ENCODE measurements at places on chromosomes 3 and 15.

DNA sequence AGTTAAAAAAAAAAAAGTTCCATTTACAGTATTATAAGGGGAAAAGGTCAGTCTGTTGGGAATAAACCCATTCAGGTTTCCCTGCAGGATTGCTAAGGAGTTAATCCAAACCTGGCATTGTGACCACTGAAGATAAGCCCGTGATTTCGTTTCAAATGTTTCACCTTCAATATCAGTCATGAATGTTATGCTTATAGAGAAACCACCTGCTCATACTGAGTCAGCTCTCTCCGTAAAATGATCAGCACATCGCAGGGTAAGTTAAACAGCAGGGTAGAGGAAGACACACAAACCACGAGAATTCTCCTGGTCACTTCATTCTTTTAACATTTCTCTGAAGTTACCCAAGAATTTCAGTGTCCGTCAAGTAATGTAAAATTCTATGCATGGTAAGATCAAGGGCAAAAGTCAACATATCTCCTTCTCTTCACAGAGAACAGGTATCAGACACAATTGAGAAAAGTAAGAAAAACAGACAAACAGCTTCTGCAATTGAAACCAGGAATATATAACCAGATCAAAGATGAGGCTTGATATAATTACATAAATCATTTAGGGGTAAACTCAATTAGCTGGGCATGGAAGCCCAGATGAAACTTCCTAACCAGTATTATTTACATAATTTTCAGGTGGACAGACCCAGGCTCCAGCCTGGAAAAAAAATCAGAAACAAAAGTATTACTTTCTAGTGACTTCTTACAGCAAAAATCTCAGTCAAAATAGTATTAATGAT lies 67.6 kb upstream of the ARHGEF3 start:
- no peak for DNase-seq

- no peak for DNase-seq
Measured at GRCh38 chr15:33797651-33798050, 170.6 kb upstream of the CHRM5 start.

GRCh38 chr3:123423031-123423430 lies 25.9 kb downstream of the ADCY5 start:
- no peak for DNase-seq

- no peak for DNase-seq
Measured at GRCh38 chr15:92365084-92365483, 28.6 kb upstream of the ST8SIA2 start.

GRCh38 chr3:151923901-151924300 lies 50.5 kb downstream of the SUCNR1 start:
- DNase-seq: no peak

DNA sequence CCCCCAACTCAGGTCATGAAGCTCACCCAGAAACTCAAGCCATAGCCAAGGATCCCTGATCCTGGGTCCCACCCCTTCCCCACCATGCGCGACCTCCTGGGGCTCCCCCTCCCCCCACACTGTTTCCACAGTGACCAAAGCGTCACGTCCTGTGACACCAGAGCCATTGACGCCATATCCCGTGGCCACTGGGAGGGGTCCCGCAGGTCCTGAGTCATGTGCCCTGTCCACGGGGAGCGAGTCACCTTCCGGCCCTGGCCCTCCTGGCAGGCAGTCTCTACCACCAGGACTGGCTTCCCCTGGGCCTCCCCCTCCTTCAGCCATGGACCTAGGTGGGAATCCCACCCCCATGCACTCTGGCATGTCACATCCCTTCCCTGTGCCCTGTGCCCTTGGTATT lies 15.6 kb downstream of the SEMA3F start:
- DNase-seq: no peak

DNA sequence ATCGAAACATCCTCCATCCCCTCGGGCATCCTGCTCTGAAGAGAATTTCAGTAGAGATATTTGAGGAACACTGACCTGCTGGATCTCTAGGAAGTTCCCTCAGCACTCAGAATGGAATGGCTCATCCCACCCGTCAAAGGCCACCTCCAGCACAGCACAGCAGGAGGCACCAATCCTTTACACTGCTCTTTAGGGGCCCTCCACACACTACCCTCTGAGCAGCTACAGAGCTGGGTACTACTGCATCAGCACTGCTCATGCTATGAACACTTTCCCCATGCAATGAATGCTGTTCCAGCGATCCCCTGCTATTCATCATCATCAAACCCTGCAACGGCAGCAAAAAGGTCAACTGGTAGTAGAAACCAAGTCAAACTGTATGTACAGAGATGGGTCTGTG lies 40.5 kb downstream of the IGF2BP2 start:
- no peak for DNase-seq

GRCh38 chr3:37646865-37647264 lies 214.8 kb upstream of the CTDSPL start:
- DNase-seq: no peak

DNA sequence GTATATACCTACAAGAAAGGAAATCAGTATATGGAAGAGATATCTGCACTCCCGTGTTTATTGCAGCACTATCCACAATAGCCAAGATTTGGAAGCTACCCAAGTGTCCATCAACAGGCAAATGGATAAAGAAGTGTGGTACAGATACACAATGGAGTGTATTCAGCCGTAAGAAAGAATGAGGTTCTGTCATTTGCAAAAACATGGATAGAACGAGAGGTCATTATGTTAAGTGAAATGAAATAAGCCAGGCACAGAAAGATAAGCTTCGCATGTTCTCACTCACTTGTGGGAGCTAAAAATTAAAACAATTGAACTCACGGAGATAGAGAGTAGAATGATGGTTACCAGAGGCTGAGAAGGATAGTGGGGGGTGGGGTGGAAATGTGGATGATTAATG lies 53.1 kb downstream of the FAM81A start:
- DNase-seq: no peak

DNA sequence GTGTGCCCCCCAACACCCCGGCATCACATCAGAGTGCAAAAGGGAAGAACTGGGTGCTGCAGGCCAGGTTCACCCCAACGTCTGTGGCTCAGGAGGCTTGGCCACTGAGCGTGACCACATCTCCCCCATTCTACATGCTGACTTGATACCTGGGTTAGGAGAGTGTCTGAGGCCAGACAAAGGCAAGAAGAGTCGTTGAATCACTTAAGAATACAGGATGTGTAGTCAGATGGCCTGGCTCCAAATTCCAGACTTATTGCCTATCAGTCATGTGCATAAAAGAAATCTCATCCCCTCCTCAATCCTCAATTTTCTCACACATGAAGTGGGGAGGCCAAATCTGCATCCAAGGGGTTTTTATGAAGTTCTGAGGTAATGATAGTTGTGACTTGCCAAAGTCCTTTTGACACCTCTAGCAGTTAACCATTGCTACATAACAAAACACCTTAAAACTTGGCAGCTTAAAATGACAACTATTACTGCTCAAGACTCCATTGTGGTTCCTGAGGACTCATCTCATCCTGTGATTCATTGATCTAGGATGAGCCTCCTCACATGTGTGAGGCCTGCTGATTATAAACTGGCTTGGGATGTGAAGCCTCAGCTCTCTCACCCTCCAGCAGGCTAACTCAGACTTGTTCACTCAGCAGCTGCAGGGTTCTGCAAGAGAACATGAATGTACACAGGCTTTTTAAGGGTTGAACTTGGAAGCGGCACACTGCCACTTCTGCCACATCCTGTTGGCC lies 138.8 kb upstream of the TLE3 start:
- no peak for DNase-seq

DNA sequence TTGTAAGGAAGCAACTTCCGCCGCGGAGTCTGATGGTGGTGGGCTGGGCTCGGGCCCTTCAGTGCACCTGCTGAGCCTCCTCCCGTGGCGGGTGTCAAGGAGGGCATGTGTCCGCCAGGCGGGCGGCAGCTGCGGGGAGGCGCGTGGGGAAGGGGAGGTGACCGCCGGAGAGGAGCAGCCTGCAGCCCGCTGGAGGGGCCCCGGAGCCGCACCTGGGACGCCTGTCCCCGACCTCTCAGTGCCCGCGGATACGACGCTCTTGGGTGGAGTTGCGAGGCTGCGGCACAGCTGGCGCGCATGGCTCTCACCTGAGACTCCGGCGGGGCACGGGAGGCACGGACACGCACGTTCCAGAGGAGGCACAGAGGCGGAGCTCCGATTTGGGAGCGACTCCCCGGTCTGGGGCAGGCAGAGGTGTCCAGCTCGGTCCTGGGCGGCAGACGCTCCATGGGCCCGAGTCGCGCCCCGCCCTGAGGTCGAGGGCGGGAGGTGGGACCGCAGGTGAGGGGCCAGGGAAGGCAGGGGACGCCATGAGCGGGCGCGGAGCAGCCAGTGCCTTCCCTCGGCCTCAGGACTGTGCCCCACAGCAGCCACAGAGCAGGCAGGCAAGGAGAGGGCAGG lies 50.2 kb upstream of the PRR20G start:
- DNase-seq: no peak

- DNase-seq: no peak
Measured at GRCh38 chr3:178560759-178561158, 24.5 kb downstream of the KCNMB2 start.

- peak; percentile 51 for DNase-seq
Measured at GRCh38 chr3:72482589-72483321, 365.5 kb downstream of the SHQ1 start.

GRCh38 chr3:173825730-173826129 lies 428.2 kb downstream of the NLGN1 start:
- no peak for DNase-seq

- DNase-seq: no peak
Measured at GRCh38 chr15:94348084-94348483, 116.7 kb downstream of the MCTP2 start.

- DNase-seq: no peak
Measured at GRCh38 chr15:41561104-41561776, 2.2 kb downstream of the TYRO3 start.

DNA sequence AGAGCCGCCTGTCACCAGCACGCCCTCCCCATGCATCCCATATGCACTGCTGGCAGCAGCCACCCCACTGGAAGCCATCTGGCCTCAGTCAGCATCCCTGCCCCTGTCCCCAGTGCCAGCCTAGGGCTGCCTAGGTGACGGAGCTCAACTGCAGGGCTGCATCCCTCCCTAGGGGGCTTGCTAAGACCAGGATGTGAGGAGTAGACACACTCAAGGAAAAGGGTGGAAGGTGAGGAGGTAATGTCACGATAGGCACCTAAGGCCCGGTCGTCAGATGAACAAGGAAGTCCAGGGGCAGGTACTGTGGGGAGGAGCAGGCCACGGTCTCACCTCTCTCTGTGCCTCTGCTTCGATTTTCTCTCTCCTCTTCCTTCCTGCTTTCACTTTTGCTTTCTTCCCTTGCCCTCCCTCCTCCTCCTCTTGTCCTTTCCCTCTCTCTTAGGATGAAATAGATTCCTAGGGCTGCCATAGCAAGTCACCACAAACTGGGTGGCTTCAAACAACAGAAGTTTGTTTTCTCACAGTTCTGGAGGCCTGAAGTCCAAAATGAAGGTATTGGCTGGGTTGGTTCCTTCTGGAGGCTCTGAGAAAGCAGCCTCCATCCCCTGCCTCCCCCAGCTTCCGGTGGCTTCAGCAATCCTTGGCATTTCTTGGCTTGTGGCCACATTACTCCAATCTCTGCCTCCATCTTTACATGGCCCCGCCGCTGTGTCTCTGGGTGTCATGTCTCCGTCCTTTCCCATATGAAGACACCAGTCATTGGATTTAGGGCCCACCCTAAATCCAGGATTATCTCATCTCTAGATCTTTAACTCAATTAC lies 298.3 kb downstream of the SHQ1 start:
- DNase-seq: no peak

DNA sequence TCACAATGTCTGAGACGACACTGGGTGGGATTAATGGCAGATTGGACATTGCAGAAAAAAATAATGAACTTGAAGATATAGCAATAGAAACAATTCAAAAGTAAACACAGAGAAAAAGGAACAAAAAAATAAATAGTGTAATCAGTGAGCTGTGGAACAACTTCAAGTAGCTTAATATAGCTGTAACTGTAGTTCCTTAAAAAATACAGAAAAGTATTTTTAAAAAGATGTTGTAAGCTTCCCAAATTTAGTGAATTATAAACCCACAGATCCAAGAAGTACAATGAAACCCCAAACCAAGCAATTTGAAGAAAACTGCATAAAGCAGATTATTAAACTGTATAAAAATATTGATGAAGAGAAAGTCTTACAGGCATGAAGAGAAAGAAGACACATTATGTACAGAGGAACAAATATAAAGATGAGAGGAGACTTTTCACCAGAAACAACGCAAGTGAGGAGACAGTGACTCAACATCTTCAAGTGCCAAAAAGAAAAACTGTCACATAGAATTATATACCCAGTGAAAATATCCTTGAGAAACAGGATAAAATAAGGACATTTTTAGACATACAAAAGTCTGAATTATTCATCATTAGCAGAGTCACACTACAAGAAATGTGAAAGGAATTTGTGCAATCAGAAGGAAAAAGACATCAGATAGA lies 176.4 kb downstream of the NFKBIZ start:
- no peak for DNase-seq

DNA sequence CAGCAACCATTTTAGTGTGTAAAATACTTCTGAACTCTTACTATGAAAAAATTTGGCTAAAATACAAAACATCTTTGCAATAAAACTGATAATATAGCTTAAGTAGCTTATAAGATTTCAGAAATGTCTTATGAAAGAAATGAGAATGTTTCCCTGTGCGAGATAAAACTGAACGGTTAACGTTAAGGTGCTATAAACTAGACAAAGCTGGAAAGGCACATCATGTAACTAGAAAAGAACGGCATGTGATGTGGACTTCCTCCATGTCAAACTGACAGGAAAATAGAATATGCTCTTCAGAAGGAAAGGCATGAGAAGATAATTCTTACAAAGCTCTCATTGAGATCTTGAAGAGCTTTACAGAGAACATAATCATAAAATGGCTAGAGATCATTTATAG lies 36.5 kb downstream of the NCK1 start:
- DNase-seq: no peak

GRCh38 chr15:79341396-79341795 lies 30.5 kb downstream of the TMED3 start:
- DNase-seq: no peak

GRCh38 chr3:58029842-58030584 lies 21.8 kb downstream of the FLNB start:
- no peak for DNase-seq

DNA sequence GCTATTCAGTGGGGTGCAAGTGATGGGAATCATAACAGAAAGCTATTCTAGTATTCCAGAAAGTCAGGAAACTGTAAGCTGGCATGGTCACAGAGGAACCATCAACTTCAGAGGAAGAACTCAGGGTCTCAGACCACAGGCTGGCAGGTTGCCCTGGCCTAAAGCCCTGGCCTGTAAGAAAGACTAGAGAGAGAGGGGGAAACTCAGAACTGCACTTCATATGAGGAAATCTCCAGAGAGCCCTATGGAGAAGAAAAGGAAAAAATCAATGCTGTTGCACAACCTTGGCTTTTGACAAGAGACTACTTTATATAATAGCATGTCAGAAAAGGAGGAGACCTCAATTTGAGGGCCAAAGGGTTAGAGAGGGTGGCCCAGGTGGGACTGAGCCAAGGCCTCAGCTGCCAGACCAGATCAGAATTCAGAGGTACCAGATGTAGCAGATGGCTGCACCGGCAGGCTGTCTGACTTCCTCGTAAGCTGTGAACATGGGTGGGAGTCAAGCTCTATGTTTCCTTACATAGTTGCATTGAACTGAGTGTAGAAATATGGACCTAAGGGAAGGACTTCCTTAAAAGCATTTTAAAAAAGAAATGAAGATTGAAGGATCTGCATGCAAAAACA lies 333.8 kb downstream of the PDCD6IP start:
- DNase-seq: no peak

- no peak for DNase-seq
Measured at GRCh38 chr3:163605915-163606314, 1472.4 kb downstream of the SI start.

Measured in activated naive CD8-positive, alpha-beta T cell treated with anti-CD3 and anti-CD28 coated beads, Interleukin-2, amount 50 U/mL, for 16 hours (primary cell).